ENCODE measurements at places on chromosomes 1 and 21.

DNA sequence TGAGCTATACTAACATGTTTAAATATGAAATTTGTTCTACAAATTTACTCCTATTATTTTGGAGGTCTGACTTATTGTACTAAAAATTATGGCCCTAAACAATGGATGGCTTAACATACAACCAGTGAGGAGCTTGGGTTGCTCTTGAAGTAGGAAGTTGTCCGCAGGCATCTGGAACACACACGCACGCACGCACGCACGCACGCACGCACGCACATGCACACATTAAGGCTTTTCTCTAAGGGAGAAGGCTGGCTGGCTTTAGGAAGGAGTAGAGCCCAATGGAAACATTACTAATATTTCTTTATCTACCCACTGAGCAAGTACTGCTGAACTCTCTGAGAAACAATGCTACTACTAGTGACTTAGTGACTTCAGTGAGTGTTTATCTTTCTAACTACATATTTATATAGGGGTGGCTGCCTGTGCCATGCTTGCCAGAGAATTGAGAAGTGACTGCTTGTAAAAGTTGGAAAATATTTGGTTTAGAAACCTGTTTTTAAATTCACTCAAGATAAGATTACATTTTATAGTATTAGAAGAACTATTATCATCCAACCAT is 16.2 kb upstream of the ARHGAP29 start:
- DNase-seq: no peak

- DNase-seq: no peak
These were observed 71.1 kb upstream of the AKT3 start for GRCh38 chr1:243921111-243921510.

DNA sequence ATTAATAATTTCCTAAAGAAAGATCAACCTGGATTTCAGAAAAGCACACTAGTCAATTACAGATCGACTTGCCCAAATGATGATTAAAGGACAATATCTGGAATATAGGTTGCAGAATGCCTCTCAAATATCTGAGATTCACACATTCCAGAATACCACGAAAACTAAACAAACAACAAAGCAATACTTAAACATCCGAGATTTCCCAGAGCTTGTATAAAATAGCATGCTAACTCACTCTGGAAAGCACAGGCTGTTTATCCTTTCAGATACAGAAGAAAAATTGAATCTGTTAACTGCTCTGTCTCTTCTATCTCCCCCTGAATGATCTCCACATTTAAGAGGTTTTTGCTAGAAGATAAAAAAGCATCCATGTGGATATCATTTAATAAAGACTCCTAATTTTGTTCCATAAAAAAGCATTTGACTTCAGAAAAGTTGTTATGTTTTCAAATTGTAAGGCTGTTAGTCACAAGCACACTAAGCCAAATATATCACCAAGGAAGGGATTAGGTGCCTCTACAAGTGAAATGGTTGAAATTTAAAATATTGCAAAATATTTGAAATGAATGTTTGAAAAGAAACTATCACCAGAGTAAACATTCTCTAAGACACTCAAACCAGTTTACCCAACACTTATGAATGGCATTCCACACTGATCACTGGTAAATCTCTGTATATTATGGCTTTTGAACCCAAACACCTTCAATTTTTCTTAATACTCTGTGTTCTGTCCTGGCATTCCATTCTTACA is 865.1 kb upstream of the ADAMTS5 start:
- no peak for DNase-seq

GRCh38 chr1:116454940-116455339 is 81.9 kb downstream of the ATP1A1 start:
- DNase-seq: no peak

DNA sequence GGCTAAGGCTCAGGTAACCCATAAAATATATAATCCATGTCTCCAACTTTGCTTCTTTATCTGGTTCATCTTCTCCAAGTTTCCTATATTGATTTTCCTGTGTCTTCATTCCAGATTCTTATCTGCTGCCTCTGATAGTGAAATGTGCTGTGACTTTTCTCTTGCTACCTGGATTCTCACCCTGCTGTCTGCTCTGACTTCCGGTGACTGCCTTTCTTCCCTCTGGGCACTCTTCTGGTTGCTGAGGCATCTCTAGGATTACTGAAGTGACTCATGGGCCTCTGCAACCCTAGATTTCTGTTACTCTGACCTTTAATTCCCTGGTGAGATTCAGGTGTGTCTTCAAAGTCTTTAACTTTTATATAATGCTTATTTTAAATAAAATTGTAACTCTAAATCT is 46.9 kb downstream of the GIPC2 start:
- DNase-seq: no peak

DNA sequence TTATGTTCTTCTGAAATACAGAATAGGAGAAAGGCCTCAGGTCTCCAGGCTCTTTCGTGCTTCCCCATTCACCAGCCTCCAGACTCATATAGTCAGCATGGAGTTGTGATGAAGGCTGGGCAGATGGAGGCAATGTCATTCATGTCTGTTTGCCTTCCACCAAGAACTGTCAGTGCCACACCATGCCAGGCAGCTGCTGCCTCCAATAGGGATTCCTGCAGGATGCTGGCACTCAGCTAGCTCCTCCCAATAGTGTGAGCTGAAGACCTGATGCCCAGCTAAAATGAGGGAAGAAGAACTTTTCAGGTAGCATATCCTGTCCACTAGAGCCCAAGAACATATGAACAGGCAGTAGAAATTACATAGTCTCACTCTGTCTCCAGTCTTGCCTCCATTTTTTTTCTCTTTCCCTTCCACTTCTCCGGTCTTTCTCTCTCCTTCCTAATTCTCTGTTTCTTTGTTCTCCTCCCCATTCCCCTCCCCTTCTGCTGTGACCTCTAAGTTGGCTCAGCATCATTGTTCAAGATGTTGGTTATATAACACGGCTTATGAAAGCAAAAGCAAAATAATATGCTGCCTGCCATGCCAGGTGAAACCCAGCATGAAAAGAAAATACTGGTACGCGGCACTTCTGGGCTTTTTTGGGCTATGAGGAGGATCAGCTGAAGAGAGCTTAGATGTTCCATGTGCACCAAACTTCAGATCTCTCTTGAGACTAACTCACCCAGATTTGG is 17.3 kb downstream of the GLUL start:
- no peak for DNase-seq

DNA sequence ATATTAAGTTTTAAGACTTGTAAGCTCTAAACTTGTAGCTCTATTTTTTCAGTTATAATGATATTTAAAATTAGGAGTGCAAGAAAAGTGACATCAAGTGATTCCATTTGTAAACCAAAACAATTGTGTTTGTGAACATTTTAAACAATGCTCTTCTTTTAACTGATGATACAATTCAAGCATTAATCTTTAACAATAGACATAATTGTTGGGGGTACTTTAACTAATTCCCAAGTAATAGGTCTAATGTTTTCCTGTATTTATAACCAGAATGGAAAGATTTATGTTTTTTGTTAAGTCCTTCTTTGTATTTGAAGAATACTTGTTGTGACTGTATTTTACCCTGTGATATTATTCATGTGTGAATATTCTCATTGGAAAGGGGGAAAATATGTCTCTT is 6.8 kb downstream of the ATG4C start:
- no peak for DNase-seq

DNA sequence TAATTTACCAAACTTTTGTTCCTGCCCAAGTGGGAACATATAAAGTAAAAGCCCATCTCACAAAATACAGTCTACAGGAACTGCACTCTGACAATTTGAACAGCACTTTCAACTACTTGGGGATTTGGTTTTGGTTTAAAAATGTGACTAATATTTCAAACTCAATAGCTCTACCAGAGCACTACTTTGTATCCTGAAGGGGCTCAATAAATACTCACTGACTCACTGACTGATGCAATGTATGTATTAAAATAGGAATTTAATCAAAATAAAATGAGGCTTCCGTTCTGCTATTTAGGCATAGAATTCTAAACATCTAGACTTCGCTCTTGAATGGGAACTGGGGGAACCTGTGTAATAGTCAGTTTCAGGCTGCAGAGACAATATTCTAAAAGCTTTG is 21.9 kb downstream of the EFCAB14 start:
- no peak for DNase-seq

GRCh38 chr21:28769683-28770082 is 223.0 kb downstream of the LTN1 start:
- no peak for DNase-seq

DNA sequence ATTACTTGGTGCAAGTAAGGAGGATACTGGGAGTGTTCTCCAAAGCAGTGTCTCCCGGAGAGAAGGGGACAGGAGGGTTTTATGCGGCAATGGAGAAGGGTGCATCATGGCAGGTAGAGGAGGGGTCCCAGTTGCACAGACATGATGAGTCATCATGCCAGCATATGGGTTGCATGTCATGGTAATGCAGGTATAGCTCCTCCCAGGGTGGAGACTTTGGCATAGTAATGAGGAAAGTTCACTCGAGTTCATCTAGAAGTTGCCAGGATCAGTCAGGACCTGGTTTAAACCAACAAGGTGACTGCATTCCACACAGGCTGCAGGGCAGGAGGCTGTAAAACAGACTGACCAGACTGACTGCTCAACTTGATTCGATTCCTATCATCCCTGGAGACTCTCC is 355.7 kb upstream of the DUSP10 start:
- no peak for DNase-seq

- peak; percentile 20 for DNase-seq
These were observed 7.9 kb downstream of the ACOT7 start for GRCh38 chr1:6385488-6386191.

- DNase-seq: no peak
These were observed 183.2 kb downstream of the TRABD2B start for GRCh38 chr1:47813970-47814369.

DNA sequence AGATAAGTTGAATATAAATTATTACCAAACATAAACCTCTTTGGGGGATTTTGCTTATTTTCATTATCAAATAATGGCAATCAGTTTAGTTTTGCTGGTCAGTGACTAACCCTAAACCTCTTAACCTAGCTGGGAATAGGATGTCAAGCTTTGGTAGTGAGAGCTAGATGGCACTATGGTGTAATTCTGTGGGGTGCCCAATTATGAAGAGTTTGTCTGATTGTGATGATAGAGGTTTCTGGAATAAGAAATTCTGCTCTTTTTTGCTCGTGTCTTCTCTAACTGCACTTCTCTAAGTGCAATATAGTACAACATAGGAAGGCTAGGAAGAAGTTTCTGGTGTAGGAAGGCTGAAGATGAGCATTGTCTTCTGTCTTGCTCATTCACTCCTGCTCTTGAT is 59.8 kb downstream of the XCL1 start:
- no peak for DNase-seq

DNA sequence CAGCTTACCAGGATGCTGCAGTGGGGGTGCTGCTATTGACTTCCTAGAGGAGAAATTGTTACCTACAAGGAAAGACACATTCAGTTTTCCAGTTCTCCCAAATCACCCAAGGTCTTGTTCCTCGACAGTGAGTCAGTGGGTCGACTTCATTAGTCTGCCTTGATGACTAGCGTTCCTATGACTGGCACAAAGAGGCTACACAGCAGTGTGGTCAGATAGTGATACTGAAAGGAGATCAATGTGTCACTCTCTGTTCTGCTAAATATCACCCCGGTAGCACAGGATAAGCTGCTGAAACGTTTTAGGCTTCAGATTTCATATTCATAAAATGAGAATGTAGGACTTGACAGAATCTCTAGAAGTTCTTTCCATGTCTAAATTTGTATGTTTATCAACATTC is 357.4 kb downstream of the LMX1A start:
- no peak for DNase-seq

DNA sequence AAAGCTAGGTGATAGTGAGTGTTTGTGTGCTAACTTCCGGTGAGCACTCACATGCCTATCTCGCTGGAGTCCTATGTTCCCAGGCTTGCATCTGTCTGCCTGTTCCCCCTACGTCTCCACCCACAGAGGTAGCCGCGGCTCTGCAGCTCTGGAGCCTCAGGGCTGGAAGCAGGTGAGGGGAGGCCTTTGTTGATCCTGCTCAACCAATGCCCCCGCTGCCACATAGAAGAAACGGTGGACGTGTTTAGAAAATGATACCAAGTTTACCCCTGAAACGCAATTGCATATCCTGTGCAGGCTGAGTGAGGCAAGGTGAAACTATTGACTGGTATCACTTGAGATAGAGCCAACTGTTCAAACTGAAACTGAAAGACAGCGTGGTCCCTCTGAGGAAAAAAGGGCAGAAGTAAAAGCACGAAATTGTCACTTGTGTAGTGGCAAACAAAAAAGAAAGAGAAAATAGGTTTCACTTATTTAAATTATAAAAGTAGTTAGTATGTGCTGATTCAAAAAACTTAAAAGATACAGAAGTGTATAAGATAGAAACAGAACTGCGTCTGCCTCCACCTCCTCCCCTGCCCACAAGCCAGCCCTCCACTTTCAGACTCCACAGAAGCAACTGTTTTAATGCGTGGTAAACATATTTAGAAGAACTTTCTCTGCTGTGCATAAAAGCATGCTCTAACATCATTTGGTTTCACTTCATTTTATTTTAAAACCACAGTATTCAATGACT is 38.6 kb upstream of the ETS2 start:
- no peak for DNase-seq

DNA sequence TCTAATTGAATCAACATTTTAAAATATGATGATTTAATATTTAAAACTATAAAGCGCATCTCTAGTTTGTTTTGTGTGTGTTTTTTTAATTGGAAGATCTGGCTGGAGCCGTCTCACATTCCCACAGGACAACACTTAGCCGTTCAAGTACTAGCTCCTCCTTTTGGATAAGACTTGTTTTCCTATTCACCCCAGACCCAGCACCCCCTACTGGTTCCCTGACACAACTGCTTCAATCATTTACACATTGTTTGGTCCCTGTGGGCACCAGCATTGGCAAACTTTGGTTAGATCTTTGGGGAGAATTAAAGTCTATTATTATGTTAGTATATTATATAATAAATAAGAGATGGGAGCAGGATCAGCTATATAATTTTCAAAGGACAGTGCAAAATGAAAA is 34.5 kb downstream of the TYW3 start:
- DNase-seq: no peak

GRCh38 chr1:109819906-109820305 is 56.2 kb upstream of the EPS8L3 start:
- no peak for DNase-seq

DNA sequence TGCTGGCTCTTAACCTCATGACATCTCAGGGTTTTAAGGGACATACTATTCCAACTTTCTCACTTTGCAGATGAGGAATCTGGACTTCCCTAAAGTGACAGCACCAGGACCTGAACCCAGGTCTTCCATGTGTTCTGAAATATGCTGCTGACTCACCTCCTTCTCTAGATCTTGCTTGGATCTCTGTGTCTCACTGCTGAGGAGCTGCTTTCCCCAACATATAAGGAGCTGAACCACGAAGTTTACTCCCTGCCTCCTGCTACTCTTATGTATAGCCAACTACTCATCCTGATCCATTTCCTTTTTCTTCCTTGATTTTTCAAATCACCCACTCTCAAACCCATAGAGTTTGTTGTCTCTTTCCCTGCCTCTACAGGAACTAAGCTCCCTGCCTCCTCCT is 38.2 kb downstream of the ALG14 start:
- no peak for DNase-seq

DNA sequence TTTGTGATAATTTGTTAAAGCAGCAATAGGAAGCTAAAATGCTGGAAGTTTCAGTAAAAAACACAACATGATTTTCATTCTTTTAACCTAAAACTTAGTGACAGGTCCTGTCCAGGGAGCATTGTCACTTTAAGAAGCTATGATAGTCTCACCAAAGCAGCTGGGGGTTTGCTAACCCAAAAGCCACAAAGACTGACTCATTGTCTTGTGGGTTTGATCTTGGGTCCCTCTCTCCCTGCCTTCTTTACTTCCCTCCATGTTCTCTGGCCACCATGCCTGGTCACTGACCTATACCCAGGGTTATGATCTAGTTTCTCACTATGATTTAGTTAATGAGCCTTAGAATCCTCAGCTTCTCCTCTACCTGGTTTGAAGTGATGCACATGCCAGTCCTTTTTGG is 213.5 kb upstream of the PTGFR start:
- no peak for DNase-seq

GRCh38 chr1:41612953-41613352 is 128.5 kb upstream of the EDN2 start:
- DNase-seq: no peak

Measured in adrenal gland (tissue), 19 donors.